Activated B cell treated with CpG ODN at 0.5 μM for 24 hours (primary cell): ENCODE measurements at places on chromosomes 16 and 17.

DNA sequence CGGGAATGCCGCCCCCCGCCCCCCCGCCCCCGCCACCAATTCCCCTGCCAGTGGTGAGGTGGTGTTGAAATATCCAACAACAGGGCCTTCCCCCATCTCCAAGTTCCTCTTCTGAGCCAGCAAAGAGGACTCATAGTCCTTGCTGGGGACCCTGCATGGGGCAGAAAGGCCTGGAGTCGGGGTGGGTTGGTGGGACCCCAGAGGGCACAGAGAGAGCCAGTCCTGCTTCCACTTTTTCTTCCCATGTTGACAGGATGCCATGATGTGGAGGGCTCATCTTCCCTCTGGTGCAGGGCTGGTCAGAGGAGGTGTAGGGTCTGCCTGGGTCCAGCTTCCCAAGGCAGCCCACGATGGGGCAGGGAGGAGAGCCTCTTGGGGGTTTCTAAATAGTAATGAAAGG, 49.0 kb upstream of the PIK3R6 start:
- DNase-seq: no peak

- no peak for DNase-seq
These were observed 5.2 kb downstream of the LITAFD start for GRCh38 chr16:8887431-8887765.

- DNase-seq: no peak
These were observed 39.5 kb downstream of the DYNLRB2 start for GRCh38 chr16:80580109-80580832.

DNA sequence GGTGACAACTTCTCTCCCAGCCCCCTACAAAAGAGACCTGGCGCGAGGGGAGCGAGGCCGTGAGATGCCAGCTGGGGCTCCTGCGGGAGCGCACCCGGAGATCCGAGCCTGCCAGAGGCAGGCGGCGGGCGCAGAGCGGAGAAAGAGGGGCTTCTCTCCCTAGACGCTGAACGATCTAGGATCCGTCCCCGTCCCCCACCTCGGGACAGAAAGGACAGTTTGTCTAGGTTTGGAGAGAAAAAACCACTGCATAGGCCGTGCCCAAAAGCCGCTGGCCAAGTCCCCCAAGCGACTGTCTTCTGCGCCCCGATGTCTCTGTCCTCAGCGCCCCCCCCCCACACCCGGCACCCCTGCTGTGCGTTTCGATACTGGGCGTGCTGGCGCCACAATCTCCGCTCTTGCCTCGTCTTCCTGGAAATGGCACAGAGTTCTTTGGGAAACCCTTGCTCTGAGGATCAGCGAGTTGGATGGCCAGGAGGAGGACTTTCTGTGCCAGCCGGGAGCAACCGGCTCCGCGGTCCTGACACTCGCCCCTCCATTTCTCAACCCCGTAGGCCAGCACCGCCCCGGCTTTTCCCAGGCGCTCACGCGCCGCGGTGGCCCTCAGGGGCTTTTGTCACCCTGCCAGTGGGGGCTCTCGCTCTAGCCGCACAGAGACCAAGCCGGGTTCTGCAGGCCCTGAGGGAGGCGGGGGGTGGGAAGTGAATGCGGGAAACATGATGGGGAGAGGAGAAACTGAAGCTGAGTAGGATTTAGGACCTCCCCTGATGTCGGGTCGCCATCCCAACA, 1.0 kb downstream of the SSTR2 start:
- DNase-seq: no peak
